ENCODE measurements at places on chromosomes 3 and 15. TPM values are rescaled to one million over a fixed set of nuclear protein-coding genes. Genes with fewer than 3 reads are reported as not detected.

DNA sequence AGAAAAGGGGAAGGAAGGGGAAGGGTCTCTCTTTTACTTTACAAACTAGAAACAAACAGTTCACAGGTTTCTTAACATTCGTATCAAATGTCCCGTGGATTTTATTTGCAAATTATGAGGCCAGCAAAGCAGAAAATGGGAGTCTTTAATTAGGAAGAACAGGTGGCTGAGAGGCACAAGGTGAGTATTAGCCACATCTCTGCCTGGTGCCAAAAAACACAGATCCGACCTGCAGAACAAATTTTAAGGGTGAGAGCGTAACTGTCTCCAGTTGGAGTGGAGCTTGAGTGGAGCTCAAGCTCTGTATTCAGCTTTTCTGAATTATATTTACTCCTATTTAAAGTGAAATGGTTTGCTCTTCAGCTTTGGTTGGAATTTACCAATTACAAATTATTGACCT lies 1004.9 kb downstream of the FHIT start:
- DNase-seq: no peak
- no peak overlapping the region for H3K27ac ChIP-seq
- H3K4me1 ChIP-seq: no peaks in the 10 kb centered on the region
- no peaks in the 10 kb centered on the region for H3K27me3 ChIP-seq

The RPP25 gene
- total RNA-seq: 4.7 TPM

- no peaks in the 10 kb centered on the region for H3K27me3 ChIP-seq
- no peak overlapping the region for H3K4me3 ChIP-seq
- no peak for DNase-seq
- no peaks in the 10 kb centered on the region for H3K4me1 ChIP-seq
- H3K36me3 ChIP-seq: no peaks in the 10 kb centered on the region
- H3K27ac ChIP-seq: no peak overlapping the region
These were observed 148.1 kb downstream of the SNRK start for GRCh38 chr3:43434431-43434830.

The BLM gene
- 0.54 TPM for total RNA-seq

GRCh38 chr3:138691351-138691750 lies 82.8 kb downstream of the FAIM start:
- no peak for DNase-seq
- no peaks in the 10 kb centered on the region for H3K27me3 ChIP-seq
- no peaks in the 10 kb centered on the region for H3K36me3 ChIP-seq
- no peak overlapping the region for H3K4me3 ChIP-seq
- no peak overlapping the region for H3K27ac ChIP-seq

GRCh38 chr15:70672081-70672480 lies 91.3 kb downstream of the UACA start:
- peaks cover 36% of the 10 kb centered on the region for H3K36me3 ChIP-seq
- no peaks in the 10 kb centered on the region for H3K4me1 ChIP-seq

The TM6SF1 gene
- 2.8 TPM for total RNA-seq

Data from sigmoid colon (tissue), 7 donors.